ENCODE measurements at places on chromosomes 16 and 17. TPM values are rescaled to one million over a fixed set of nuclear protein-coding genes. Genes with fewer than 3 reads are reported as not detected.

The KRT39 gene
- total RNA-seq = not detected

The NT5C3B gene
- total RNA-seq = 54.7 TPM

The ERI2 gene
- 47.4 TPM for total RNA-seq

GRCh38 chr16:35795361-35796029 lies 2336.1 kb downstream of the TP53TG3F start:
- H3K27ac ChIP-seq = no peak overlapping the region
- no peaks in the 10 kb centered on the region for H3K36me3 ChIP-seq
- DNase-seq = no peak
- H3K4me1 ChIP-seq = no peaks in the 10 kb centered on the region
- H3K4me3 ChIP-seq = no peak overlapping the region
- H3K27me3 ChIP-seq = no peaks in the 10 kb centered on the region
